ENCODE measurements at places on chromosomes 16 and 17. TPM values are rescaled to one million over a fixed set of nuclear protein-coding genes. Genes with fewer than 3 reads are reported as not detected.

Gene CYTH1
- total RNA-seq = 57.6 TPM

Gene CCL3
- total RNA-seq = not detected

Gene KRT9
- total RNA-seq = 0.68 TPM

- peak; percentile 70 for DNase-seq
- peaks cover 3% of the 10 kb centered on the region for H3K4me1 ChIP-seq
- no peaks in the 10 kb centered on the region for H3K36me3 ChIP-seq
- peak within 1 kb of the TSS; percentile 12 for H3K4me3 ChIP-seq
These were observed at the start of gene ERN2 for GRCh38 chr16:23712976-23713375. TSS of gene ERN2 (minus strand) at chr16:23713222. CDS start at chr16:23713187, 35 bp downstream.

Gene KRT28
- total RNA-seq = 17.7 TPM

- no peaks in the 10 kb centered on the region for H3K27me3 ChIP-seq
- H3K36me3 ChIP-seq = no peaks in the 10 kb centered on the region
- no peak for DNase-seq
- no peak overlapping the region for H3K27ac ChIP-seq
These were observed 18.8 kb downstream of the DOC2B start for GRCh38 chr17:162689-163088.

DNA sequence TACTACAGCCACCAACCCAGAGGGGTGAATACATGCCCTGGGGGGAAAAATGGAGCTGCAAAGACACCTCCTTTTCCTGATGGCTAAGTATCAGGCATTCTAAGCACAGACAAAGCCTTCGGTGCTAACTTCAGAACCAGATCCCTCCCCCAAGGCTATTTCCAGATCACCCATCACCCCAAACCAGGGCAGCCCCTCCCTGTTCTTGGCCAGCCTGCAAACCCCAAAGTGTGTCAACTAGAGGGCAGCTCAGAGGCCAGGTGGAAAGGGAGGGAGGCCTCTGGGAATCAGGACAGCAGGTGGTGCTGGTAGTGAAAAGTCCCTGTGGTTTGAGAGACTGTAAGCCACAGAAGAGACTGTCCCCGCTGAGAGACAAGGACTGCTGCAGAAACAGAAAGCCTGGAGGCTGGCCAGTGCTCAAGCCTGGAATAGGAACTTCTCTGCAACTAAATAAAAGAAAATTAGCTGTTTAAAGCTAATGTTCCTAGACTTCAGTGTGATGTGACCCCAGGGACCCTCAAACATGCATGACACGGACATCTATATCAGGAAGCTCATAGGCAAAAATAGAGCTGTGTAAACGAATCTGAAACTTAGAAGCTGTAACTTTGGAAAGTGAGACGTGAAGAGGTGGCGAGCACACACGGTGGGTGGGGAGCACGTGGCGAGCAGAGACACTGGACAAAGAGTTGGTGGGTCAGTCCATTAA is 9.1 kb downstream of the TUBG1 start:
- DNase-seq = no peak
- H3K36me3 ChIP-seq = peaks cover 27% of the 10 kb centered on the region
- H3K27me3 ChIP-seq = no peaks in the 10 kb centered on the region
- H3K4me3 ChIP-seq = no peak overlapping the region
- H3K4me1 ChIP-seq = peaks cover 13% of the 10 kb centered on the region
- H3K27ac ChIP-seq = no peak overlapping the region

Gene ITGB4
- total RNA-seq = 382 TPM

Gene SMTNL2
- 0.64 TPM for total RNA-seq

- peaks cover 8% of the 10 kb centered on the region for H3K27me3 ChIP-seq
- no peak for DNase-seq
- H3K36me3 ChIP-seq = no peaks in the 10 kb centered on the region
- no peak overlapping the region for H3K27ac ChIP-seq
- H3K4me1 ChIP-seq = no peaks in the 10 kb centered on the region
These were observed 21.2 kb upstream of the MON1B start for GRCh38 chr16:77169650-77170236.
